ENCODE measurements at places on chromosomes 1 and 21.

DNA sequence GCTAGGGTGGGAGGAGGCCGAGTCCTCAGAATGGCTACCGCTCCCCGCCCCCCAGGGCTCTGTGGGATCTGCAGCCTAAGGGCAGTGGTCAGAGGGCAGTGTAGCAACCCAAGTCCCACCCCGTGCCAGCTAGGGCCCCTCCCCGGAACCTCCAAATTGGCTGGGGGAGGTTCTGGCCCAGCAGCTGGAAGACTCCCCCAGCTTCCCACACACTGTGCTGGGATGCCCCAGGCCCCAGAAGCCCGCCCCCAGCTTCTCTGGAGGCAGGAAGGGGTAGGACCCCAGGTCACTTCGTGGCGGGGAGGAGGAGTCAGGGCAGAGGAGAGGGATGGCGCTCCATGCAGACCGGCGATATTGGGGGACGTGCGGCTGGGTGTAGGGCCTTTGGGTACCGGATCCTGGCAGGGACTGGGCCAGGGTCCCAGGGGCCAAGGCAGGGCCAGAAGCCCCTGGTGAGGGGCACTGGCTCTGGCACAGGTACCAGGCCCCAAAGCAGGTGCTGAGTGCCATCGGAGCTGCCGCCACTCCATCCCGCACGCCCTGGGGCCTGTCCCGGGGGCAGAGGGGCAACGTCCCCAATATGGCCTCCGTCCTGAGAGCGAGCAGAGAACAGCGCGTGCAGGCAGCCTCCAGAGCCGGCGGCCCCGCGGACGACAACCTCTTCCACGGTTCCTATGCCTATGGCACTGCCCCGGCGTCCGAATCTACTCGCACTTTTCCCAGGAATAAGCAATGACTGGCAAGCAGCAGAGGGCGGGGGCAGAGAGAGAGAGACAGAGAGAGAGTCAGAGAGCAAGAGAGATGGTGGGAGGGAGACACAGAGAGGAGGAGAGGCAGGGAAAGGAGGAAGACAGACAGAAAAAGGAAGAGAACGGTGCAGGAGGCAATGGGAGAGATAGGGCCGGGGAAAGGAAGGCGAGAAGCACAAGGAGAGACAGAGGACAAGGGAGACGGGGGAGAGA lies 65.7 kb downstream of the RAP1GAP start:
- no peak for DNase-seq

- no peak for DNase-seq
Measured at GRCh38 chr1:243568793-243569192, 281.2 kb downstream of the AKT3 start.

GRCh38 chr1:102588536-102588935 lies 519.8 kb downstream of the COL11A1 start:
- DNase-seq: no peak

DNA sequence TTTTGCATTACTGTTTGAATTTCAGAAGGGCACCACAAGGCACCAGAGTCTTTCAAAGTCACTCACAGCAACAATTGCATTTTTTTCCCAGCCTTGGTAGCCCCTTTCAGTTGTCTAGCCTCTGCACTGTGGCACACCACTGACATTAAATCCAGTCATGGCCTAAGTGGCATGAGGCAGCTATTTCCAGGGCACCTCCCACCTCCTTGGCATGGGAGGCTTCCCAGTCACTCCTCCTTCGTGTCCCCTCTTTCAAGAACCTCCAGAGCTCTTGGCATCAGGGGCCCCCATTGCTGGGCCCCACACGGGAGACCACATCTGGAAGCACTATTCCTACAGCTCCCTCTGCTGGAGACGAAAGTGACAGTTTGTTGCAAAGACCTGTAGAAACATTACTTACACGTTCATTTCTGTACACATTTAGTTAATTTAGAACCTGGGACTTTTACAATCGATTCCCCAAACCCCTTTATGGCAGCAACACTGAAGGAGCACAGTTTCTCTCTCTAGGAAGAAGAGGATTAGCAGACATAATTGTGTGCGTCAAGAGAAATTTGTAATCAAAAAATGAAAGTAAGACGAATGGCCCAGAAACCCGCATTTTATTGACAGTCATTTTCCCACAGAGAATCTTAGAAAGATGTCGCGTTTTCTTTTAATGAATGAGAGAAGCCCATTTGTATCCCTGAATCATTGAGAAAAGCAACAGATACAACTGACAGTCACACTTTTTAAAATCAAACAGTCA lies 5.7 kb upstream of the CHD5 start:
- peak; percentile 56 for DNase-seq

GRCh38 chr1:204453141-204453772 lies 41.3 kb downstream of the PIK3C2B start:
- DNase-seq: peak; percentile 77

- DNase-seq: no peak
Measured at GRCh38 chr1:46404482-46405196, 10.5 kb downstream of the FAAH start.

DNA sequence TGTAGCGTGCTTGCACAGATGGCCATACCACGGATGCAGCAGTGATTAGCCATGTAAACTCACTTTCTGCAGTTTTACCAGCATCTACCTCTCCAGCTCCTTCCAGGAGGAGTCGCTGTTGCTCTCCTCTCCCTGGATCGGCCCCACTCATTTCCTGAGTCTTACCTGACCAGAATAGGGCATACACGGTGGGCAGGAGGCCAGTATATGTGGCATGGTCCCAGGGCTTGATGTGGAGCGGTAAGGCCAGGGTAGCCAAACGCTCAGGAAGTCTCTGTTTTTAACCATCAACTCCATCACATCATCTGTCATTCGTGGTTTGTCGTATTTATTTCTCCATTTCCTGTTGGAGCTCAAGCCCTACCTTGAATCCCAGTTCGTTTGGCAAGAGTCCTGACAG lies 163.4 kb upstream of the USP24 start:
- peak; percentile 34 for DNase-seq

Measured in activated CD4-positive, alpha-beta T cell treated with anti-CD3 and anti-CD28 coated beads, Interleukin-10, Interleukin-2, amounts not matched to agents 100 ng/mL and 50 ng/mL, durations not matched to agents 16 hours and 8 hours (primary cell).